Dermis microvascular lymphatic vessel endothelial cell (primary cell): ENCODE measurements at places on chromosomes 11 and 22. TPM values are rescaled to one million over a fixed set of nuclear protein-coding genes. Genes with fewer than 3 reads are reported as not detected.

- DNase-seq, result no peak
Measured at GRCh38 chr11:126594921-126595367, 239.5 kb downstream of the ST3GAL4 start.

DNA sequence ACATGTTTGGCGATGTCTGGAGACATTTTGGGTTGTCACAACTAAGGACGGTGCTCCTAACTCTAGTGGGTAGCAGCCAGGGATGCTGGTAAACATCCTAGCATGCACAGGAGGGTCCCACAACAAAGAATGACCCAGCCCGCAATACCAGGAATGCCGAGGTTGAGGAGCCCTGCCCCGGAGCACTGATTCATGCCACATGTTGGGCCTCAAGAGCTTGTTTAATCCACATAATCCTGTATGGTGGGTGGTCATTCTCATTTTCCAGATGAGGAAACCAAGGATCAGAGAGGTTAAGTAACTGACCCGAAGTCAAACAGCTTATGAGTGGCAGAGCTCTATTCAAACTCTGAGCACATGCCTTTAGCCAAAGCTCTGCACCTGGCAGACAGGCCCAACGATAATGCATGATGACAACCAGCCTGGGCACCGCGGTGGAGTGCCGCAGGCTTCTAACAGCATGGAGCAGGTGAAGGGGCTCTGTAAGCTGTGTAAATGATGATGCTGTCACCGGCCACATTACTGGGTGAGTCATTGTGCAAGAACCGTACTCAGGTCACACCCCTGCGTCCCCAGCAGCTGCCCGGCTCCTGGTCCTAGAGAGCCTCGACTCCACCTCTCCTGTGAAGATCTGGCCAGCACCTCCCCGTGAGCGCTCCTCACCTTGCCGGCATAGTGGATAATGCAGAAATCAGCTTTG lies 58.6 kb downstream of the APOL1 start:
- no peak for DNase-seq

- no peak for DNase-seq
Measured at GRCh38 chr22:49299821-49300231, 527.8 kb downstream of the BRD1 start.

Gene GSTT2B
- total RNA-seq, result 5.4 and 7.0 TPM in 2 replicates

Gene NXPE2
- total RNA-seq, result not detected in 2 replicates
